ENCODE measurements at places on chromosomes 3 and 15. TPM values are rescaled to one million over a fixed set of nuclear protein-coding genes. Genes with fewer than 3 reads are reported as not detected.

DNA sequence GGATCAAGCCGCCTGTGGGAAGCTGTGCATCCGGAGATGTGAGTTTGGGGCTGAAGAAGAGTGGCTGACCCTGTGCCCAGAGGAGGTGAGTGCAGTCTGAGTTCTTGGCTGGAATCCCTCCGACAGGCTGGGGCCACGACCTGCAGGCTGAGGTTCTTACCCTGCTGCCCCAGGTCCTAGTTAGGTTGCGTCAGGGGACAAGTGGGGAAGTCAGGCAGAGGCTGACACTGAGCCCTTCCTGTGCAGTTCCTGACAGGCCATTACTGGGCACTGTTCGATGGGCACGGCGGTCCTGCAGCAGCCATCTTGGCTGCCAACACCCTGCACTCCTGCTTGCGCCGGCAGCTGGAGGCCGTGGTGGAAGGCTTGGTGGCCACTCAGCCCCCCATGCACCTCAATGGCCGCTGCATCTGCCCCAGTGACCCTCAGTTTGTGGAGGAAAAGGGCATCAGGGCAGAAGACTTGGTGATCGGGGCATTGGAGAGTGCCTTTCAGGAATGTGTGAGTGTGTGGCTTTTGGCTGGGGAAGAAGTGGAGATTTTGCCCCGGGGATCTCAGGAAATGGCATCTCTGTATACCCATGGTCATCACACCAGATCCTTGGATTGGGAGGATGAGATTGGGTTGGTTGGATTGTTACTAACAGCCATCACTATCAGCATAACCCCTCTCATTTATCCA is 1.3 kb downstream of the PPM1M start:
- no peaks in the 10 kb centered on the region for H3K36me3 ChIP-seq
- H3K27ac ChIP-seq, result no peak overlapping the region
- no peak overlapping the region for H3K4me3 ChIP-seq
- H3K4me1 ChIP-seq, result peaks cover 11% of the 10 kb centered on the region
- DNase-seq, result no peak

DNA sequence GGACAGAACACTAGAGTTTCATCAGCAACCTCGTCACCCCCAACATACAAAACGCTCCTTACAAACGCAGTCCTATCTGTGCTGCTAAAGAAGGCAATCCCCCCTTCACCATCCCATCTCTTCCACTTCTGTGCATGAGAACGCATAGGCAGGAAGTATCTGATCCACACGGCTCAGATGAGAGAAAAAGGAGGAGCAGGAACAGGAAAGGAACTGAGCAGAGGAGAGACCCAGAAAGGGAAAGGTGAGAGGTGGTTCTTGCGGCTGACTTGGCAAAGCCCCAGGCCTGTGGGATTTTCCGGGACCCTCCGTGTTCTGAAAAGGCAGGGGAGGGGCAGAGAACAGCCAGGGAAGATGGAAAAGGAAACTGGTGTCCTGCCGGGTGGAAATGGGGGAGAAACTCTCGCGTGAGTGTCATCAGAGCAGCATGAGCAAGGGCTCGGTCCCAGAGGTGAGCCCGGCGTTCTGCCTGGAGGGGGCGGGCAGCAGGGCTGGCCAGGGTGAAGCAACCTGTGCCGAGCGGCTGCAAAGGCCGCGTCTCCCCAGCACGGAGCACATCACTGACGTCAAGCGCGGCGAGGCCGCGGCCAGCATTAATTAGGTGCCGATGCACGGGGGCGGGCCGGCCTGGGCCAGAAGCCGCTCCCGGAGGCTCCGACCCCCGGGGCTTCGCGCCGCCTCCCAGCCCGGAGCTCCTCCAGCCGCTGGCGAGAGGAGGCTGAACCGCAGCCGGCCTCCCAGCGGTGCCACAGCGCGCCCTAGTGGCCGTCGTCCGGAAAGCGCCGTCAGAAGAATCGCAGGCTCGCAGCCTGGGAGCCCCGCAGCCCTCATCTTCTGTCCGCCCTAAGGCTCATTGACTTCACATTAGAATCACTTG is 35.8 kb downstream of the CPN2 start:
- peaks cover 28% of the 10 kb centered on the region for H3K4me1 ChIP-seq
- peak overlapping the region; percentile 47 for H3K4me3 ChIP-seq
- DNase-seq, result peak; percentile 85
- H3K36me3 ChIP-seq, result no peaks in the 10 kb centered on the region
- no peaks in the 10 kb centered on the region for H3K27me3 ChIP-seq
- no peak overlapping the region for H3K27ac ChIP-seq

The AMT gene
- total RNA-seq, result 3.8 TPM

- no peaks in the 10 kb centered on the region for H3K36me3 ChIP-seq
- H3K4me1 ChIP-seq, result no peaks in the 10 kb centered on the region
- no peak overlapping the region for H3K27ac ChIP-seq
- H3K4me3 ChIP-seq, result no peak overlapping the region
Observed at GRCh38 chr3:197406266-197406665, 107.9 kb upstream of the DLG1 start.

- DNase-seq, result no peak
- no peaks in the 10 kb centered on the region for H3K27me3 ChIP-seq
- no peak overlapping the region for H3K4me3 ChIP-seq
- no peaks in the 10 kb centered on the region for H3K36me3 ChIP-seq
Observed at GRCh38 chr3:149388001-149388440, 10.6 kb upstream of the TM4SF1 start.

The SPINK8 gene
- total RNA-seq, result not detected

GRCh38 chr15:60788692-60789103 is 309.8 kb upstream of the ICE2 start:
- no peak overlapping the region for H3K27ac ChIP-seq
- no peaks in the 10 kb centered on the region for H3K27me3 ChIP-seq
- no peak for DNase-seq
